NCI-H2081 treated with DMSO at 0.1 percent for 48 hours (cell line): ENCODE measurements at places on chromosomes 5 and 9.

- DNase-seq: no peak
These were observed 97.5 kb downstream of the MLLT3 start for GRCh38 chr9:20524776-20525175.

- DNase-seq: no peak
These were observed 66.7 kb downstream of the ZNF462 start for GRCh38 chr9:106929471-106930177.

- DNase-seq: no peak
These were observed 508.6 kb downstream of the RASEF start for GRCh38 chr9:82554381-82554780.

- DNase-seq: no peak
These were observed 1.9 kb downstream of the JADE2 start for GRCh38 chr5:134527156-134527960.

DNA sequence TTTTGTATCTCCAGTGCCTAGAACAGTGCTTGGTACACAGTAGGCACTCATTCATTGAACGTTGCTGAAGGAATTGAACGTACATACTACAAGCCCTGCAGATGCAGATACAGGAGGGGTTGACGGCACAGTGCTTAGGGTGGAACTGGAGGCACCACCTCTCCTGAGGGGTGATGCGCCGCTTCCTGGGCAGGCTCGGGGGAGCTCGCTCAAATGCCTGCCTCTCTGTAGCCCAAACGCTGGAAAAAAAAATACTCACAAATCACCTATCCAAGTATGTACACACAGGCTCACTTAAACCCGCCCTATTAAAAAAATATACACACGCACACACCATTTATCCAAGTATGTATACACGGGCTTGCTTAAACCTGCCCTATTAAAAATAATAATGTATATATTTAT, 536 bp upstream of the COMMD10 start:
- no peak for DNase-seq

DNA sequence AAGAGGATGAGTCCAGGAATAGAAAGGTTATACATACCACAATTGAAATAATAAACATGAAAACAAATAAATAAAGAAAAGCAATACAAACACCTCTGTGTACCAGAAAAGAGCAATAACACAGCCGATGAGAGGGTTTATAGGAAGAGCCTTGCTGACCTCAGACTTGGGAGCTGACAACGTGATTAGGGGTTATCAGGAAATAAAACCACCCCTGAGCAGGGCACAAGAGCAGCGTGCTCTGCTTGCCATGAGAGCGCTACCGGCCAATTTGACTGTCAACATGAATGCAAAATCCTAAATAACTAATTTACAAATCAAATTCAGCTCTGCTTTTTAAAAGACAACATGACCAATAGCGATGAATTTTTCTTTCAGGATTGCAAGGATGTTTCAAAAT, 2.6 kb upstream of the FREM1 start:
- no peak for DNase-seq

- DNase-seq: no peak
These were observed 31.5 kb downstream of the SLC44A1 start for GRCh38 chr9:105275938-105276337.

DNA sequence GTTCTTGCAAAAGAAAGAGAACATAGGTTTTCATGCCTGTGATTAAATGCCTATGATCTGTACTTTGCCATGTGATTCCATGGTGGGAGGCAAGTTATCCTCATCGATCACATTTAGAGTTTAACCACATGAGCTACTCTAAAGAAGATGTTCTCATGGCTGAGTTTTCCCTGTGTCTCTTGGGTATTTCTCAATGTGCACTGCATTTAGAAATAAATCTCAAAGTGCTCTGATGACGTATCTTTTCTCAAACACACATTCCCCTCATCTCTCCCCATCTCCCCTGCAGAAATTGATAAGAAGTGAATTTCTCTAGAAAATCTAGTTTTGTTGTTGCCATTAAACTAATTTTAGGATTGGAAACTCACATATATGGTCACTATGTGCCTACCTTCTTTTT, 282.2 kb downstream of the SEMA5A start:
- DNase-seq: no peak
